ENCODE measurements at places on chromosomes 4 and X. TPM values are rescaled to one million over a fixed set of nuclear protein-coding genes. Genes with fewer than 3 reads are reported as not detected.

Gene PHKA2
- 35.0 TPM for polyA plus RNA-seq

Gene SLC30A9
- 17.1 TPM for polyA plus RNA-seq

Gene CHST7
- 2.6 TPM for polyA plus RNA-seq

Gene SYP
- polyA plus RNA-seq, result 3.6 TPM

Gene PLP1
- 4.2 TPM for polyA plus RNA-seq

Gene BANK1
- 10.9 TPM for polyA plus RNA-seq

Gene PDZD4
- polyA plus RNA-seq, result 7.9 TPM

Gene SPANXD
- polyA plus RNA-seq, result not detected

Gene TENM3
- polyA plus RNA-seq, result 2.1 TPM

Gene PARM1
- 19.9 TPM for polyA plus RNA-seq

Gene CSAG1
- polyA plus RNA-seq, result 0.30 TPM

Gene HDX
- polyA plus RNA-seq, result 1.0 TPM

Gene MAGEB2
- 0.05 TPM for polyA plus RNA-seq

Gene CCNB3
- polyA plus RNA-seq, result 0.50 TPM

Gene RAB39B
- polyA plus RNA-seq, result 8.1 TPM

Gene MAGEA1
- not detected for polyA plus RNA-seq

Gene PHEX
- 0.66 TPM for polyA plus RNA-seq

Gene MAGEB17
- 0.02 TPM for polyA plus RNA-seq

Gene EREG
- polyA plus RNA-seq, result 0.48 TPM

Gene VSIG1
- 1.4 TPM for polyA plus RNA-seq

Gene TRMT2B
- polyA plus RNA-seq, result 15.7 TPM
